ENCODE measurements at places on chromosomes 3 and 15.

DNA sequence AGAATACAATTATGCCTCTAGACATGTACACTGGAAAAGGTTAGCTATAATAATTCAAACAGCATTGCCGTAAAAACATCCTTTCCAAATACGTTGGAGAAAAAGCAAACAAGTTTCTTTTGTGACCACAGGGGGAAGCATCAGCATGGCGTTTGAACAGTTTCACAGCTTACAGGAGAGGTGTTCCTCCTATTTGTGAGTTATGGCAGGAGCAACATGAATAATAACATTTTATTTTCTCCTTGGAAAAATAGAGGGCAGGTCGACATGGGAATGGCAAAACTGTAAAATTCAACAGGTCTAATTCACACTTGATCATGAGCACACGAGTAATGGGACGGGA lies 39.7 kb upstream of the GADL1 start:
- peak; percentile 83 for DNase-seq

GRCh38 chr15:39854161-39854560 lies 65.9 kb downstream of the GPR176 start:
- DNase-seq = no peak

- peak; percentile 98 for DNase-seq
Measured at GRCh38 chr15:25481208-25481859, 42.5 kb upstream of the UBE3A start.

- DNase-seq = no peak
Measured at GRCh38 chr15:40921949-40922607, 7.1 kb upstream of the DLL4 start.

DNA sequence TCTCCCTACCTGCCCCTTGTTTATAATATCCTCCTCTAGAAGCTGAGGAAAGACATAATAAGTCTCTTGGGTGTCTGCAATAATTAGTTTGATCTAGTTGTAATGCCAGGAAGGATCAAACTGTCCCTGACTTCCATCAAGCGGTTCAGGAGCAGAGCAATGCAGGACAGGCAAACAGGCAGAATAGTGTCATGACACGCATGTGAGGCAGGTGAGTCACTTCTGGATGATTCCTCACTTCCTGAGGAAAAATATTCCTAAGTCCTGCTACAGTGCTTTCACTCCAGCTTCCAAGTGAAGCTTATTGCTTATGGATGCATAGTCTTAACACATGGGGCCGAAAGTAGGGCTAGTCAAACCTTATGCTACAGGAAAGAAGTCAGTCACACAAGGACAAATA lies 85.8 kb downstream of the GREM1 start:
- DNase-seq = no peak

DNA sequence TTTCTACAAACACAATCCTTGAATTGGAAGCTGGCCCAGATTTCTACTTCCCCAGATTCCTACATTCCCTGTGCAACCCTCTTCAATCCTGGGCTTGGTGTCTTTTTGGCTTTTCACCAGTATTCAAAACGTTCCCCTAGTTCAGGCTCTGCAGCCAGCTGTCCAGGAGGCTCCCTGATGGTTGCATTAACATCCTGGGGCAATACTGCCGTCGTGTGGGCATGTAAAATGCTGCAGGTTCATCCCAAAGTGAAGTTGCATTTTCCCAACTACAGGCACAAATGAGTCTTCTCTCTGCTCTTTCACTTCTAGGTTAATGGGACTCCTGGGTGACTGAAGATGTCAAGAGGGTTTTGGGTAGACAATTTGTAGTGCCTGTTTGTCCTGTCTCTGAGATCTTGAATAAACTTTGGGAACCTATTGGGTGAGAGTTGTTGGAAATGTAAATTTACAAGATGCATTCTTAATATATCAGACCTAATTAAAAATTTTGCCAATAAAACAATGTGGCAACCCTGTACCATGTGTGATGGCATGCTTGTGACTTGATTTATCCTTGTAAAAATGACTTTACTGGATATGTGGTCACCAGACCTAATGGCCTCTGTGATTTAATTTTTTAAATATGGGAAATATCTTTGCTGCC lies 28.6 kb downstream of the SOX14 start:
- peak; percentile 10 for DNase-seq

- no peak for DNase-seq
Measured at GRCh38 chr3:111936191-111936841, 42.5 kb upstream of the ABHD10 start.

GRCh38 chr15:85353516-85353915 lies 26.9 kb upstream of the AKAP13 start:
- peak; percentile 19 for DNase-seq

DNA sequence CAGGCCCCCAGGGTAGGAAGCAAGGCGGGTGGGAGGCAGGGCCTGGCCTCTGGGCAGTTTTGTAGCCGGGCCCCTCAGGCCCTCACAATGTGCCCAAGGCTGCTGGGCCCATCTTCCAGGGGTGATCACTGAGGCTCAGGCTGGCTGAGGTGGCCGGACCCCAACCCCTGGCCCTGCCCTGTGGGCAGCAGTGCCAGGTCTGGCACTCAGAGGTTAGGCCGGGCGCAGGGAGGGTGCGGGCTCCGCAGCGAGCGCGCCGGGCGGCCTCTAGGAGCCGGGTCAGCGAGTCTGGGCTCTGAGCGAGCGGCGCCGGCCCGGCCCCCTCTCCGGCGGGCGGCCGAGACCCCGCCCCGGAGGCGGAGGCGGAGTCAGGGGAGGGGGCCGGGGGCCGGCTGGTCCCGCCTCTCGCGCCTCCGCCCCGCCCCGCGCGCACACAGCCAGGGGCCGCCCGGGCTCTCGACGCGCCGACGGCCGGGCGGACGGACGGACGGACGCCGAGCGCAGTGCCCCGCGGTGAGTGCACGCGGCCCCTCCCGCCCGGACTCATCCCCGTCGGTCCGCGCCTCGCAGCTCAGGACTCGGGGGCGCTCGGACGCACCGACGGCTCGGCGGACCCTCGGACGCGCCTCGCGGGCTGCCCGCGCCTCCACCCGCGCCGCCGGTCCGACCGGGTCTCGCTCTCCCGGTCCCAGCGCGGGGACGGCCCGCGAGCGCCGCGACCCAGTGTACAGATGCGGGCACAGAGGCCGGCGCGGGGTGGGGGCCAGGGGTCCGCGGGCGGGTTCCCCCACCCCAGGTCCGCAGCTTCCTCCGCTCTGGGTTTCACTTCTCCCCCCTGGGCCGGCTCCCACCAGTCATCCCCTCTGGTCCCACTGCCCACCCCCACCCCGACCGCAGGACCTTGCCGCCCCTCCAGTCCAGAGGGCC lies at the start of gene FBLN2:
TSS of gene FBLN2 (plus strand) at position 430 of the 927 bp plus-strand sequence. CDS start 21,231 bp downstream, outside the sequence.
- DNase-seq = peak; percentile 73

DNA sequence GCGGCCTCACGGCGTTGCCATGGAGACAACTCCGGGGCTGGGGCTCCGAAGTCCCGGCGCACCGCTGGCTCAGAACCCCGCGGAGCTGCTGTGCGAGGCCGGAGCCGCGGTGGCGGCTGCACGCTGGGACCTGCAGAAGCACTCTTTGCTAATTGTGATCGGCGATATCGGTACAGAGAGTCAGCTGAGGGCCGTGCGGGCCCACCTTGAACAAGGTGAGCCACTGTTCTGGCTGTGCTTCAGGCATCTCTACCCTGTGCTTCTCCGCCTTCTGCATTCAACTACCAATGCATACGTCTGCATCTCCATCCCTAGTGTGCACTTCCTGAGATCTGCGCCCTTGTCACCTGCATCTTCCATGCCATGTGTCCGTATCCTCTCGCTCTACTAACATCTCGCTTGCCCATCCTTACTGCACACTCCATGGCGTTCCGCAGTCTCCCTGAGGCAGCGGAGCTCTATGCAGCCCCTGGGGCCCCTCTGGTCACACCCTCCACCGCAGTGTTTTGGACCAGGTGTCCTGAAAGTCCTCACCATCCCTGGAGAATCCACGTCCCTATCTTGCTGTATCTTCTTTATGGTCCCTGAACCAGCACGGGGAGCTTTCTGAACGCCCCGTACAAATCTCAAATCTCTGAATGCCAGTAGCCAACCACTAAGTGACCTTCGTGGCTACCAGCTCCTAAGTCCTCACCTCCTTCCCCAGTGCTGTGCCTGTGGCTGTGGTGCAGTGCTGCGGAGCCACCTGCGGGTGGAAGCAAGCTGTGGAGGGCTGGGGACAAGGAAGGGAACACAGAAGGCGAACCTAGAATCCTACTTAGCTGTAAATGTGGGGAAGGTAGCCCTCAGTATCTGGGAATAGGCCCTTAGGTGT lies 6.2 kb upstream of the MAP1A start:
- DNase-seq = peak; percentile 84

- peak; percentile 66 for DNase-seq
Measured at GRCh38 chr3:37779289-37780152, 82.2 kb upstream of the CTDSPL start.

DNA sequence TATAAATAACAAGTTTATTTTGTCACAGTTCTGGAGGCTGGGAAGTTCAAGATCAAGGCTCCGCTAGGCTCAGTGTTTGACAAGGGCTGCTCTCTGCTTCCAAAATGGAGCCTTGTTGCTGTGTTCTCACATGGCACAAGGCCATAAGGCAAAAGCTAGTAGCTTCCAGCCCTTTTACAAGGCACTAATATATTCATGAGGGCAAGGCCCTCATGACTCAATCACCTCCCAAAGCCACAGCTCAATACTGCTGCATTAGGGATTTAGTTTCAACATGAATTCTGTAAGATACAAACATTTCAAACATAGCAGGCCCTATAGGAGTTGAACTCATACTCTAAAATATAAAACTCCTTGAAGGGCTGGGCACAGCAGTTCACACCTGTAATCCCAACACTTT lies 30.2 kb downstream of the ZBTB11 start:
- no peak for DNase-seq

DNA sequence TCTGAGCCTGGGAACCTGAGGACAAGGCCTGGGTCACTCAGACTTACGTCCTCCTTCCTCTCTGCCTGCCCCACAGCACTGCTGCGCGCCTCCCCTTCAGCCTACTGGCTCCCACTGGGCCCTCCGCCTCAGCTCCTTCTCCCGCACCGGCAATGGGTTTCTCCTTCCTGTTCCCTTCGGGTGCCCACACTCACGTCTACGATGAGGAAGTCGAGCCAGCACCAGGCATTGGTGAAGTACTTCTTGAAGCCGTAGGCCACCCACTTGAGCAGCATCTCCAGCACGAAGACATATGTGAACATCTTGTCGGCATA lies 70.0 kb downstream of the EXOG start:
- no peak for DNase-seq

DNA sequence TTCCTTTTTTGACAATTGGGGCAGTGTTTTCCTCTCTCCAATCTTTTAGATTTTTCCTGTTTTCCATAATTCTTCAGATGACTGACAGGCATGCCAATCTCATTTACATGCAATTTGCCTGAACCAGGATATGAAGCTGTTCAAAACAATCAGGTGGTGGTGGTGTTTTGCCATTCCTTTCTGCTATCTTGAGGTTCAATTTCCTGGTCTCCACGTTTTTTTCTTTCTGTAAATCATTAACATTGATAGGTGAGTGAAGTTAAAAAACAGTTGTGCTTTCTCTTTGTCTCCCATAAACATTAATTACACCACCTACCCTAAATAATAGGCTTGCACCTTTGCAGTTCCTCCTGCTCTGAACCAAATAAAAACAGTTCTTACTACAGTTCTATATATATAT lies 49.1 kb downstream of the C2CD4A start:
- no peak for DNase-seq
